Transverse colon (tissue), 4 donors: ENCODE measurements at places on chromosomes 11 and 22. TPM values are rescaled to one million over a fixed set of nuclear protein-coding genes. Genes with fewer than 3 reads are reported as not detected.

Gene RAB36
- total RNA-seq: 1.1 TPM

Gene IL10RA
- total RNA-seq: 2.8 TPM

Gene MYOD1
- total RNA-seq: not detected

Gene EEF1G
- 1,271 TPM for total RNA-seq

- no peaks in the 10 kb centered on the region for H3K27me3 ChIP-seq
- no peaks in the 10 kb centered on the region for H3K36me3 ChIP-seq
- DNase-seq: no peak
- H3K4me3 ChIP-seq: no peak overlapping the region
- H3K27ac ChIP-seq: no peak overlapping the region
Observed at GRCh38 chr22:38213319-38213989, 11.7 kb downstream of the MAFF start.

DNA sequence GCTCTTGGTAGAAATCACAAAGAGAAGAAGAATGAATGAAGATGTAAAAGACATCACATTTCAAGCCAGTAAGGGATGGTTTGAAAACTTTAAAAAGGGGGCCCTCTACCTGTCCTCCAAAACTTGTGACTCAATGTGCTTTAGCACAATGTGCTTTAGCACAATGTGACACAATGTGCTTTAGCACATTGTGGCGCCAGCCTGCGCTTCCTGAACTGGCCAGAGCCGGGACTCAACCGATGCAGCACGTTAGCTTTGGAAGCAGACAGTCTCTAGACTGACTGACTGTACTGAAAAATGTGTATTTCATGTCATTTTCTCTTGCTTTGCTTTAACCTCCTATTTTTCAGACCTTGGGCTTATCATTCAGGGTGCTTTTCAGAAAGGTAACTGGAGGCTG lies 63.5 kb downstream of the FAM83F start:
- H3K36me3 ChIP-seq: no peaks in the 10 kb centered on the region
- no peak overlapping the region for H3K27ac ChIP-seq
- H3K4me3 ChIP-seq: no peak overlapping the region
- H3K4me1 ChIP-seq: peaks cover 10% of the 10 kb centered on the region
- no peaks in the 10 kb centered on the region for H3K27me3 ChIP-seq

GRCh38 chr22:28714043-28714628 lies 27.5 kb downstream of the CHEK2 start:
- H3K27ac ChIP-seq: no peak overlapping the region
- no peaks in the 10 kb centered on the region for H3K27me3 ChIP-seq
- no peaks in the 10 kb centered on the region for H3K36me3 ChIP-seq
- no peak overlapping the region for H3K4me3 ChIP-seq
- DNase-seq: no peak
